Right hindlimb (tissue), 1 donor: ENCODE measurements at places on chromosomes 16 and 17.

GRCh38 chr16:1601031-1601430, 10.8 kb downstream of the IFT140 start:
- no peak for DNase-seq

GRCh38 chr16:24984903-24985675, 30.1 kb downstream of the ARHGAP17 start:
- no peak for DNase-seq

- DNase-seq: no peak
Measured at GRCh38 chr16:12480286-12480685, 323.4 kb downstream of the CPPED1 start.

DNA sequence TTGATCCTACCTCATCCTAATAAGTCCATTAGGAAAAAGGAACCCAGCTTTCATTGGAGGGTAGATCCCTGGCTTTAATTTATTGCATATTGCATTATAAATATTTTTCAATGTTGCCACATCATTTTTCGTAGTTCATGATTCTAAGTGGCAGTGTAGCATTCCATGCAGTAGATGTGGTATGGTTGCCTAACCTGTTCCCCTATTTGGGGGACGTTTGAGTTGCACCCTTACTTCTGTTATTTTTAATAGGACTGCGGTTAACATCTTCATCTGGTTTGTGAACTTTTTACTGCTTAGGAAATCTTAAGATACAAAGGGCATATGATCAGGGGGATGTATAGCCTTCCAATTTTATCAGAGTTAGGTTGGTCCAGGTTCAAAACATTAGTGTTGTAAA, 5.4 kb downstream of the SCPEP1 start:
- DNase-seq: no peak

DNA sequence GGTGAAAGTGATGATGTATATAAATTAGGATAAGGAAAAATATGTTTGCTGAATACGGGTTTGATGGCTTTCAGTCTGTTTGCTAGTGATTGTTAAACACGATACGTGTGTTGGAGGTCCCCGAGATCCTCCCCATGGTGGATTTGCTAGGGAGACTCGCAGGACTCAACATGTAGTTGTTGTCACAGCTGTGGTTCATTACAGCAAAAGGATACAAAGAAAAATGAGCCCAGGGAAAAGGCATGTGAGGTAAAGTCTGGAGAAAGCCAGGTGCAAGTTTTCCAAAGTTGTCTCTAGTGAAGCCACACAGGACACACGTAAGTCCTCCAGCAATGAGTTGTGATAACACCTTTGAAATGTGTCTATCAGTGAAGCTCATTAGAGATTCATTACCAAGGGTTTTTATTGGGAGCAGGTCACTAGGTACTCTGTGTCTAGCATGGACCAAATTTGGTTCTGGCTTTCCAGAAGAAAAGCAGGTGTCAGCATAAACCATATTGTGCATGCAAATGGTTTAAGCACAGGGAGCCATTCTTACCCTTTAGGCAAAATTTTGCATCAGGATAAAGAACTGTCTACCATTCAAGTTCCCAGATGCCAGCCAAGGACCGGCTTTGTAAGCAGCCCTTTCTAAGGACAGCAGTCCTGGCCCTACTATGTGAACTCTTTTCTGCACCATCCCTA, 215.2 kb upstream of the WSCD1 start:
- DNase-seq: no peak

- peak; percentile 9 for DNase-seq
Measured at GRCh38 chr16:49597796-49598195, 224.2 kb downstream of the C16orf78 start.

- no peak for DNase-seq
Measured at GRCh38 chr16:85676466-85676865, 12.3 kb downstream of the GINS2 start.

- DNase-seq: no peak
Measured at GRCh38 chr17:43772877-43773648, 5.7 kb downstream of the DUSP3 start.

- DNase-seq: no peak
Measured at GRCh38 chr17:43540821-43541674, 5.1 kb downstream of the ETV4 start.

- no peak for DNase-seq
Measured at GRCh38 chr16:75798714-75799113, 72.4 kb upstream of the CPHXL start.

DNA sequence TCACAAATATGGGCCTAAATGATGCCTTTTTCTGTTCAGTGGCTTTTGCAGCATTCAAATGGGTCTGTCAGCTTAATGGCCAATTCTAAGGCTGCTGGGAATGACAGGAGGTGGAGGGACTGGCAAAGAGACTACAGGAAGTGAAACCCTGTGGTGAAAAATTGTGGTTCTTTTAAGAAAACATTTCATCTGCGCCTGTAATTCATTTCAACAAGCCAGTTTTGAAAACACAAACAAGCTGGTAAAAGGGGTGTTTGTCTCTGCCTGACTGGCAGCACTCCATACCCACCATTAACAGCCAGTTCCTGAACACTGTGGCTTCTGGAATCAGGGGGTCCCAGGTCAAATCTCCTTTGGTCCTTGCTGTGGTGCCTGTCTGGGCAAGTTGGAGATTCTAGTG, 3.6 kb upstream of the KDM8 start:
- no peak for DNase-seq

DNA sequence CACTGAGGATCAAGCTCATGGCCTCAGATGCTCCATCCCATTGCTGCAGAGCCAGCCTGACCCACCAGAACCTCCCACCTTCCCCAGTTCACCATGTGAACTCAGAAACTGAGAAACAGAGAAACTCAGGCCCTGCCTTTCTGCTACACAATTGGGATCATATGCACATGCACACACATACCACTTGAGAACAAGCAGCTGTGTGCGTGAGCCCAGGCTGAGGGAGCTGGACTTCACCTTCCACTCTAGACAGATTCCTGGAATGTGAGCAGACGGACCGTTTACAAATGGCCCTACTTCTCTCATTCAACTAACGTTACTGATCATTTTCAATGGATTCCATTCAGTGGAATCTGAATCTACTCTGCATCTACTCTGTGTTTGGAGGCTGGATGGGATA, 1.7 kb upstream of the SPEM2 start:
- DNase-seq: no peak

DNA sequence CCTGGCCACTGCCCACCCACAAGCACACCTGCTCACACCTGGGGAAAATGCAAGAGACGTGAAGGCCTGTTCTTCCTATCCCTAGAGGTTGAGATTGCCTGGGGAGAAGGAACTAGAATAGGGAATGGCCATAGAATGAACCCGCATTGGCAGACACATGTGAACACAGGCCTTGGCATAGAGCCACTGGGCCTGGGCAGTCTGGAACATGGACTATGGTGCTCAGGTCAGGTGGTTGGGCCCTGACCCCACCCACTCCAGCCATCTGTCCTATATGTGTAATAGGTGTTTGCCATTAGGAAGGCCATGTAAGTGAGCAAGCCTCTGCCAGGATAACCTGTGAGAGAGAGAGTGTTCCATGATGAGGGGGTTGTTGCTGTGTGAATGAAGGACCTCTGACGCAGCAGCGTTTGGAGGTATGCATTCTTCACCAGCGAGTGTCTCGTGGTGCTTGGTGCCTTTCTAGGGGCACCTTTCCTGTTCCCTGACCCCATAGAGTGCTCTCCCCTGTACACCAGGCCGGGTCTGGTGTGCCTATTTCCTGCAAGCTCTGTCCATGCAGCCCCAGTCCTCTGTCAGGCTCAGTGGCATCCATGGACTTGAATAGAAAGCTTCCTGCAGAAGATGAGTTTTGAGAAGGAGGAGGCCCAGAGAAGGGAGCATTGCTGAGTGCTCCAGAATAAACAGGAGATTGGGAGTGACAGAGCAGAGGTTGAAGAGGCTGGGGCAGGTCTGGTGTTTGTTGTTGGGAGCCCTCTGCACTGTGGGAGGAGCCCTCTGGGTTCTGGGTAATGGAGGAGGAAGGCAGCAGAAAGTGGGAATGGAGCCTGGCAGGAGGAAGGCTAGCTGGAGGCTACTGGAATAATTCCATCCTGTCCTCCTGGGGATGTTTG, 15.6 kb downstream of the CTRL start:
- no peak for DNase-seq

DNA sequence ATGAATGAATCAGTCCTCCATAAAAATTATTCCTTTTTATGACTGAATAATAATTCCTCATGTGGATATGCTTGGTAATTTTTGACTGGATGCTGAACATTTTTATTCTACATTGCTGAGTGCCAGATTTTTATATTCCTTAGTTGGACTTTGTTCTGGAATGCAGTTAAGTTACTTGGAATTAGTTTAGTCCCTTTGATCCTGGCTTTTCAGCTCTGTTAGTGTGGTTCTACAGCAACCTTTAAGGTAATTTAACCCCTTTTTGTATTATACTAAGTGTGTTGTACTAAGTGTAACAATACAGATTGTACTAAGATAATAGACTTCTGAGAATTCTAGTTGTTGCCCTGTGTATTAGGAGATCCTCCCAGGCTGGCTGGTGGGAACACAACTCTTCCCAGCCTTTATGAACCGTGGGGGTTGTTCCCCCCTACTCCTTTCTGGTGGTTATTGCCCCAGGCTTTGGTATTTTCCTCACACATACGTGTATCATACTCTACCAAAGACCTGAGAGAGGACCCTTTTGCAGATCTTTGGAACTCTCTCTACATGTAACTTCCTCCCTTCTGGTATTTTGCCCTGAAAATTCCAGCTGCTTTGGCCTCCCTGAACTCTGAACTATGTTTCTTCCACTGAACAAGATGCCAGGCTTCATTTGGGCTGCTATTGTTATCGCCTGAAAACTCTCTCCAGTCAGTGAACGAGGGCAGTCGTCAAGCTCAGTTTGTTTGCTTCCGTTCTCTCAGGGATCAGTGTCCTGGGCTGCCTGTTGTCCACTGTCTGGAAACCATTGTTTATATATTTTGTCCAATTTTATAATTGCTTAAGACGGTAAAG, 30.5 kb downstream of the TANGO6 start:
- no peak for DNase-seq

DNA sequence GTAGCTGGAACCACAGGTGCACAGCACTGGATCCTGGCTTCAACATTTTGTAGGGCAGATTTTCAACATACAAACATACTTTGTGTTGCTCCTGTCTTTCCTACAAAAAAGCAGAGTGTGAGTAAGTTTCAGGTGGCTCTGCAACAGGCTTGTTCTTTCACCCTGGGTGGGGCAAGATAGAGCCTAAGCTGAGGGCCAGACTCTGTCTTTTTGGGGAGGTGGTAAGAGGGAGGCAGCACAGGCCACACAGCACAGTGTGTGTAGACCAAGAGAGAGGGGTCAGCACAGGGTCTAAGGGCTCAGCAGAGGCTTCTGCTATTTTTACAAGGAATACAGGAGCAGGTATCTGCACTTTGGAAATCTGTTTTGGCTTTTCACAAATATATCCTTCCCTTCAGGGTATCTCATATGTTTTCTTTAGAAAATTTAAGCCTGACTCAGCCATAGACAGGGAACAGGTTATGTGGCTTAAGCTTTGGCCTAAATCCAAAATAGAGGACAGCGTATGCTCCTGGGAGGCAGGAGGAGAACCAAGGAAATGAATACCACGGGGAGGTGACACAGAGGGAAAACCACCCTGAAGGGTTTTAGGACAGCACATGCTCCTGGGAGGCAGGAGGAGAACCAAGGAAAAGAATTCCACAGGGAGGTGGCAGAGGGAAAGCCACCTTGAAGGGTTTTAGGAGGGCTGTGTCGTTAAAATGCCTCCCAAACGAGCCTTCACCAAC, 21.6 kb downstream of the EMC8 start:
- DNase-seq: no peak
